ENCODE measurements at places on chromosomes 5 and 9.

- no peak for DNase-seq
Observed at GRCh38 chr5:80220245-80220897, 35.5 kb downstream of the SERINC5 start.

- DNase-seq: no peak
Observed at GRCh38 chr5:7629561-7629960, 221.4 kb downstream of the CFAP90 start.

DNA sequence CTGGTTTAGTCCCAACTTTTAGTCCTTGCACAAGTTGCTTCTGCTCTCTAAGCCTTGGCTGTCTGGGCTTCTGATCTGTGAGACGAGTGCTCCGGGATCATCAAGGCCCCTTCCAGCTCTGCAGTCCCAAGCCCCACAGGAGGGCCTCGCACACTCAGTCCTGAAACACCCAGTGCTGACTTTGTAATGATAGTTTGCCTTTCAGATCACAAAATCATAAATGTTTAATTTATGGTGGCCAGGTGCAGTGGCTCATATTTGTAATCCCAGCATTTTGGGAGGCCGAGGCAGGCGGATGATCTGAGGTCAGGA, 95.9 kb upstream of the SLC25A48 start:
- DNase-seq: no peak

DNA sequence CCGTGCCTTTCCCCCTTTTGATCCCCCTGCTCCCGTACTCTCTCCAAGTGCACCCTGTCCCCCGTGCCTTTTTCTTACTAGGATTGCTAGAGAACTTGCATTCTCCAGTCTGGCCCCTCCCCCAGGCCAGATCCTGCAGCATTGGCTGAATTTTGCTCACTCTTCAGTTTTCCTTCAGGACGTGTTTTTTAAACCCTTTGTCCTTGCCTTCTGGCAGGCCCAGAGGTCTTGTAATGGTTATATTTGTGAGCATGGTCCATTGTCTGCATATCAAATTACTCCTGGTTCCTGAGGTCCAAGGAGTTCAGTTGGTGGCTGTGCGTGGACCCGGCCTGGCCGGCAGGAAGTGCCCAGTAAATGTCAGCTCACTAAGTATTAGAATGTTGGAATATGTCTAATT, 606 bp downstream of the TBC1D13 start:
- no peak for DNase-seq

DNA sequence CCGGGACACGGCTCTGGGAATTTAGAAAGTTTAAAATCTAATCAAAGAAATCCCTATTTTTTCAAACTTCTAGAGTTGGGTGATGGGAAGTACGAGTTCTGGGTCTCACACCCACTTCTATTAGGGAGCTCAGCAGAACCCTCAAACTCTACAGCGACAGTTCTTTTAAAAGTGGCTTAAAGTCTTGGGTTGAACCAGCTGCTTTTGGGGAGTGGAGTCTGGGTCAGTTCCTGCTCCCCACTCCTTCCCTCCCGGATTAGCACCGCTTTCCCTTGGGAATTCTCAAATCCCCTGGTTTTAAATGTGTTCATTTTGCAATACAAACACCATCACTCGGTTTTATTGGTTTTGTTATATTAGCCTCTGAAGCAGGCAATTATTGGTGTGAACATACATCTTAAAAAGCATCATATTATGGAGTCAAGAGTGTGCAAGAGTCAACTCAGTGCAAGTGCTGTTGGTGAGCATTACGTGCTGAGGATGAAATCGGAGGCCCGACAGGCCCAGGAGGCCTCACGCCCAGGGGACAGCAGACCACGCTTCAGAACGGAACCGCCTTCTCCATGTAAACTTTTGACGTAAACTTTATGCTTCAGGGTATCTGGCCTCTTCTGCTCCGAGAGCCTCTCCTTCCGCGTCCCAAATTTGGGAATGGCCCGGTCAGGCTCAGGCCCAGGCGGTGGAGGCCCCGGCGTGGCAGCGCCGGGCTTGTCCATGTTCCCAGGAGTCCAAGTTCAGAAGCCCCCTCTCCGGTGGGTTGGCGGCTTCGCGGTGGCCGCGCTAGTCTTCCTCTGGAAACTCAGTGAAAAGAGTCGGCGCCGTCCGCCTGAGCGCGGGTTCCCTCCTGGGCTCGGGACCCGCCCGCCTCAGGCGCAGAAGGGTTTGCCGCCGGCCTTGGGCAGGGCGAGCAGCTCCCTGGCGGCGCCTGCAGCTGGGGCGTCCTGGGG, 5.3 kb downstream of the IRX4 start:
- no peak for DNase-seq

DNA sequence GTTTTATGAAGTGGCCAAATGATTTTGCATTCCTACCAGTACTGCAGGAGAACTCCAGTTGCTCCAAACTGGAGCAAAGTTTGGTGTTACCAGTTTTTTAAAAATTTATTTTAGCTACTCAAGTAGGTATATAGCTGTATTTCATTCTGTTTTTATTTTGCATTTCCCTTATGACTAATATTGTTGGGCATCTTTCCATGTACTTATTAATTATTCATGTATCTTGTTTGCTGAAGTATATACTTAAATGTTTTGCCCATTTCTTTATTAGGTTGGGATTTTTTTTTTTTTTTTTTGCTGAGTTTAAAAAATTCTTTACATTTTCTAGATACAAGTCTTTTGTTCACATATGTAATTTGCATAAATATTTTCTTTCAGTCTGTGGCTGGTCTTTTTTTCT, 386.6 kb upstream of the DAB2 start:
- DNase-seq: no peak

GRCh38 chr5:14054965-14055963, 87.9 kb upstream of the TRIO start:
- no peak for DNase-seq

- DNase-seq: no peak
Observed at GRCh38 chr5:135547590-135548254, 12.0 kb upstream of the NEUROG1 start.
